Vagina (tissue), 2 donors: ENCODE measurements at places on chromosomes 6 and 20.

GRCh38 chr6:71420693-71421328 lies 132.2 kb downstream of the OGFRL1 start:
- no peaks in the 10 kb centered on the region for H3K36me3 ChIP-seq
- H3K27me3 ChIP-seq, result no peaks in the 10 kb centered on the region
- no peak for DNase-seq
- H3K4me3 ChIP-seq, result peak overlapping the region; percentile 66
- peak overlapping the region; percentile 80 for H3K27ac ChIP-seq

DNA sequence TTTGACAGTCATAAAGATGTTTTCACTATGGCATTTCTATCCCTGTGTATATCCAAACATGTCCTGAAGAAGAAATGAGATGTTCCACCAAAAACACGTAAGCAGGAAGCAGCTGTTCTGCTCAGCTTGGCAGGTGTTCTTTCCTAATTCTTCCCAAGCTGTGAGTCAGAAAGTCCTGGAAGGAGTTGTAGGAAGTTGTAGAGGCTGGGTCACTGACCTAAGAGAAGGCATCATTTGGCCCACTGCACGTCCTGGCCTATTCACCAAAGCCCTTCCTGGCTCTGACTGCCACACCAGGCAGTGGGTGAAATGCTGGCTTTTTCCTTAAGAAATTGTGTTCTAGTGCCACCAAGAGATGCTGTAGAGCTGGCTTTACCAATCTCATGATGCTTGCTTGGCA lies 40.3 kb downstream of the STX11 start:
- no peaks in the 10 kb centered on the region for H3K27me3 ChIP-seq
- H3K27ac ChIP-seq, result no peak overlapping the region
- H3K4me3 ChIP-seq, result no peak overlapping the region
- peaks cover 2% of the 10 kb centered on the region for H3K4me1 ChIP-seq

GRCh38 chr6:33276864-33277662 lies at the start of gene B3GALT4:
TSS of gene B3GALT4 (plus strand) at chr6:33277123. CDS start at chr6:33277420, 297 bp downstream.
- H3K4me3 ChIP-seq, result peak within 1 kb of the TSS; percentile 86
- peak within 1 kb of the TSS; percentile 86 for H3K27ac ChIP-seq
- peaks cover 39% of the 10 kb centered on the region for H3K36me3 ChIP-seq
- no peaks in the 10 kb centered on the region for H3K27me3 ChIP-seq
- H3K4me1 ChIP-seq, result peaks cover 58% of the 10 kb centered on the region

DNA sequence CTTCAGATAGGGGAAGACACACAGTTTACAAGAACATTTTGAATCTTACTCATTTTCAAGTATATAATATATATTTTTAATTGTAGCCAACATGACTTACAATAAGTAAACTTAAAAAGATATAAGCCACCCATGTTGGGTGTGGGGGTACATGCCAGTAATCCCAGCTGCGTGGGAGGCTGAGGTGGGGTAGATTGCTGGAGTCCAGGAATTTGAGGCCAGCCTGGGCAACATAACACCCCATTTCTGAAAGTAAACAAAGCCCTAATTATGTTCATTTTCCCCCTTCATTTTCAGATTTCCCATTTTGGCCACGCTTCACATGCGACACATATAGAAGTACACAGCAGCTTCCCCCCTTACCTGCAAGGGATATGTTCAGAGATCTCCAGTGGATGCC lies 30.5 kb downstream of the SERPINB6 start:
- no peak for DNase-seq
- no peaks in the 10 kb centered on the region for H3K27me3 ChIP-seq
- no peak overlapping the region for H3K27ac ChIP-seq
- H3K4me3 ChIP-seq, result no peak overlapping the region
- no peaks in the 10 kb centered on the region for H3K36me3 ChIP-seq

GRCh38 chr6:57135885-57136284 lies 36.2 kb upstream of the BAG2 start:
- H3K36me3 ChIP-seq, result no peaks in the 10 kb centered on the region
- H3K4me1 ChIP-seq, result peaks cover 6% of the 10 kb centered on the region
- H3K27me3 ChIP-seq, result no peaks in the 10 kb centered on the region
- no peak for DNase-seq
- no peak overlapping the region for H3K27ac ChIP-seq

- H3K27me3 ChIP-seq, result no peaks in the 10 kb centered on the region
- H3K4me3 ChIP-seq, result no peak overlapping the region
- H3K4me1 ChIP-seq, result peaks cover 14% of the 10 kb centered on the region
- no peak for DNase-seq
- H3K27ac ChIP-seq, result no peak overlapping the region
These were observed 250.9 kb upstream of the RREB1 start for GRCh38 chr6:6856538-6857523.

DNA sequence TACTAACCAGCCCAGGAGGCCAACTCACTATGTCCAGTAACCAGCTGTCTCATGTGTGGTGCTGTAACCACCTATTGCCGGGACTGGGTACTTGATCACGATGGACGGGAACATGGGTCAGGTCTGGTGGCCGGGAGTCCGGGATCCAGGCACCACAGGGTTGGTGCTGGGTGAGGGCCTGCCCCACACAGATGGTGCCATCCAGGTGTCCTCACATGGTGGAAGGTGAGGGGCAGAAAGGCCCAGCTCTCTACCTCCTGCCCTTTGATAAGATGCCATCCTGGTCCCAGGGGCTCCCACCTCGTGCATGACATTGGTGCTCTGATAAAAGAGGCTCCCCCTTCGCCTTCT lies 116.3 kb downstream of the TAF4 start:
- no peak overlapping the region for H3K27ac ChIP-seq
- no peak for DNase-seq
- H3K36me3 ChIP-seq, result no peaks in the 10 kb centered on the region
- no peaks in the 10 kb centered on the region for H3K4me1 ChIP-seq
- H3K27me3 ChIP-seq, result no peaks in the 10 kb centered on the region

DNA sequence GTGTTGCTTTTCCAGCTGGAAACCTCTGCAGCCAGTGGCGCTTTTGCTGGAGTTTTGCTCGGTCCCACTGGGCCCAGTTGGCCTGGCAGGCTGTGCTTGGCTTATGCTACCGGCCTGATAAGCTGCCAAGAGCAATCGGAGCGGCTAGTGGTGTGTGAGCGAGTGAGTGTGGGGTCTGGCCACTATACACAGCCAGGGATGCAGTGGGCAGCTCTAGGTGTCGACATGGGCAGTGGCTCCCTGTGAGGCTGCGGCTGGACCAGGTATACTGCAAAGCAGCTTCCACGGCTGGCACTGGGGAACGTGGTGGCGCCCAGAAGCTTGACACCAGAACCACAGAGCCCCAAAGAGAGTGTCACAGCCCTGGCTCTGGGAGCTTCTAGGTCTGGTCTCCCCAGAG lies 996.5 kb downstream of the GRIK2 start:
- no peak for DNase-seq
- no peak overlapping the region for H3K27ac ChIP-seq
